ENCODE measurements at places on chromosomes 1 and 21.

DNA sequence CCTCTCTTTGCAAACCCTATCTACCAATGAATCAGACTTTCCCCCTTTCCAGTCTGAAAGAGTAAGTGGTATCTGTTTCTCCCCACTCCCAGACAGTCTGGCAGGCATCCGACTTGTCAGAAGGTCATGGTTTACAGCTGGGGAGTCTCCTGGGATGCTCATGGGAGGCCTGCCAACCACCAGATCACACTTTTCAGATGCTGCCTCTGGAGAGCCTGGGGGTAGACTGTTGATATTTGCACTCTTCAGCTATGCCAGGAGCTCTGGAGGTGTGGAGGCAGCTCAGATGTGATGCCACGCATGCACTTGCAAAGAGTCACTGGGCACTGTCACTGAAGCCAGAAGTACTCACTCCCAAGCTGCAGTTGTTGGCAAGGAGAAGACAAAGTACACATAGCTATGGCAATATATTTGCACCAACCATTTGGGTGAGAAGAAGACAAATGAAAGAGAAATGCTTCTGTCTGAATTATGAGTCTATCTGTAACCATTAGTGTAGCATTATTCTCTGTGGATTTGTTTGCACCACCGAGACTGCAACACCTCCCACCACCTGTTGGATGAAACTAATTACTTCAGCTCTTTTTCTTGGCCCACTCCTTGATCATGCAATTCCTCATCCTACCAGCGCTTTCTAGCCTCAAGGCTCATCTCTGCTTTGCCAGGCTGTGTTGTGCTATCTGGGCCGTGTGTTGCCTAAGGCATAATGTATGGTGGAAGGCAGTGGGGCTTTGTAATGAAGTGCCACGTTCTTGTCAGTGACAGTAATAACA, 133.0 kb upstream of the SPAG17 start:
- no peak for DNase-seq

DNA sequence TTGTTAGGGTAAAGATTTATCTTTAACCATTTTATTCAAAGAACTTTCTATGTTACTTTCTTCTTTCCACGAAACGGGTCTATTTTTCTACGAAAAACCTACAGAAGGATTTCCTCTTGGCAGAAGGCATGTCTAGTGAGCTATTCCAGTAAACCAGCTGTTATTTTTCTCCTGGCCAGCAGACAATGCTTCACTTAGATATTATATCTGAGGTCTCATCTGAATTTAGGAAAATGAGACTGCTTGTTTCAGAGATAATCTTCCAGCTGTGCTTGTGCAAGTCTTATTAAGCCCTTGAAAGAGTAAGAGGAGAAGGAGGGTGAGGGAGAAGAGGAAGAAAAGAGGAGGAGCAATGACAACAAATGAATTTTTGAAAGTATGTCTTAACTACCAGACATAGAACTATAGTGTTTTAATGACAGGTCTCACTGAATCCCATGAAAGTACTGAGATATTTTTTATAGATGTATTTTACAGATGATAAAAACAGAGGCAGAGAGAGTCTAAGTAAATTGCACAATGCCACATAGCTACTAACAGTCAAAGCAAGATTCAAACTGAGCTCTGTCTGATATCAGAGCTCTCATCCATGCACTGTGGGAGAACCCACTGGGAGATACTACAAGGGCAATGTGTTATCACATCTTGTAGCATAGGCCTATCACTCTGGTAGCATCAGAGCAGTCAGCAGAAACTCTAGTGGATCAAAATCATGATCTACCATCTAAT, 54.6 kb upstream of the SAMSN1 start:
- no peak for DNase-seq

DNA sequence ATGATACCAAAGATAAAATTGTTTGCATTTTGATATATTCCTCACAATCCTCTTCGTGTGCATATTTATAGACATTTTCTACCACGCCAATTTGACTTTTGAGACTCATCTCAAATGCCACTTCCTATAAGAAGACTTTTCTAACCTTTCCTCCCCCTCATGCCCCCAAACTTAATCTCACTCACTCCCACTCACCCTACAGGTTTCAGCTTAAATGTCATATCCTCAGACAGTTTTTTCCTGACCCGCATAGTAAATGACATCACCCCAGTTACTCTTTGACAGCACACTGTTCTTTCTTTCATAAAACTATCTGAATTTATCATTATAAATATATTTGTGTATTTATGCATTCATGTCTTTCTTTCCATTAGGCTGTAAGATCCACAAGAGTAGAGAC, 29.6 kb upstream of the RGS8 start:
- DNase-seq = no peak

DNA sequence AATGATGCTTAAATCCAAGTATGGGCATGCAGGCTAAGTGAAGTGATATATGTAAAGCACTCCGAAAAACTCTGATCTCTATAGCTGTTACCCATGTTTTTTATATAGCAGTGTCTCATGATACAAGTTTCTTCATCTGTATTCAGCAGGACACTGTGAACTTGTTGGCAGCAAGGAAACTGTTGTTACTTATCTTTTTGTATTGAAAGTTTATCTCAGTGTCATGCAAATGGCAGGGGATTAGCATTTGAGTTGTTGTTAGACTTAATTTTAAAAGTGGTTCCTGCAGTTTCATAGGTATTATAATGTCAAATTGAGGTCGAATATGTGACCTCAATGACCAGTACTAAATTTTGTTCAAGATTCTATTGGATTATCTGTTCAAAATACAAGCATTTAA, 47.9 kb downstream of the NCAM2 start:
- no peak for DNase-seq

GRCh38 chr21:44063151-44063912, 43.9 kb upstream of the PWP2 start:
- DNase-seq = no peak

- DNase-seq = no peak
These were observed 103.1 kb downstream of the TLR5 start for GRCh38 chr1:223039990-223040389.

DNA sequence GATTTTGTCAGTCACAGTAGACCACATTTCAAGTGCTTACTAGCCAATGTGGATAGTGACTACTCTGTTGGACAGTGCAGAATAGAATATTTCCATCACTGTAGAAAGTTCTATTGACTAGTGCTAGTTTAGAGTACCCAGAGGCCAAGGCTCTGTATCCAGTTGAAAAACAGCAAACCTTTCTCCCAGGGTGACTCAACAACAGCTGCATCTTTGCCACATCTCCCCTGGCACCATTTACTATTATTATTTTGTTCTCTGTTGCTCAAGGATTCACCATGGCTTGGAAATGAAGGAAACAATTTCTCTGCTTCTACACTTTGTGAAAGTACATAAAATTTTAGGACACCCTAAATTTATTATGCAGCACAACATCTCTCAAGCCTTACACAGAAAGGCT, 85.3 kb upstream of the WDR26 start:
- no peak for DNase-seq

DNA sequence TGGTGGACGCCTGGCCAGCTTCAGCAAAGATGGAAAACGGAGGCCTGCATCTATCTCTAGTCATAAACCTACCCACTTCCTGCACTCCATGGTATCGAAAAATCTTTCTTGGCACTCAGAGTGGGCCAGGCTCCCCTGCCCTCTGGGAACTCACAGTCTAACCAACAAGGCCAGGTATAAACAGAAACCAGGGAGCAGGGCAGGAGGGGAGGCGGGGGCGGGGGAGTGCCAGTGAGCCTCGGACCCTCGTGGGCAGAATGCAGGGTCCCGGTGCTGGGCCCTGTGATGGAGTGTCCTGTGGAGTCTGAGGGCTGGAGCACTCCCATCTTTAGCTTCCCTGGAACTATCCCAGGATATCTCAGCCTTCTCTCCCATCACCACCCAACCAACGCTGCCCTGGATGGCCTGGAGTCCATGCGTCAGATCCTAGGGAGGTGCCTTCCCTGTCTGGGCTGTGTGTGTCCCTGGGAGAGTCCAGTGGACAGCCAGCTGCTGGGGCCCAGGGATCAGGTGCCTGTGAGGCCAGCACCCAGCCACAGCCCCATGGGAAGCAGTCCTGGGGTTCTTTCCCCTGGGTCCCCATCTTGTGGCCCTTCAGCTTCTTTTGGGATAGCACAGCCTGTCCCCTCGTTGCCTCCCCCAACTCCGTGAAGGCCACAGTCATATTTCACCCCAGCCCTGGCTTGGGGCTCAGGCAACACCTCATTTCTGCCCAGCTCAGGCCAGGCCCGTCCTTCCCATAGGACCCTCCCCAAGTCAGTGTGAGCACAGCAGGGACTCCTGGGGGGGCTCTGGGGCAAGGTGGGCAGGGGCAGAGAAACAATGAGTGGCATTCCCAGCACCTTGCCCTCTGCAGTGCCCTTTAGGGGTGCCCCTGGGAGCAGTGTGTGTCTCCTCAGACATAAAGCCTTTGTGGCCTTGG, 1.1 kb upstream of the EPS8L3 start:
- no peak for DNase-seq

DNA sequence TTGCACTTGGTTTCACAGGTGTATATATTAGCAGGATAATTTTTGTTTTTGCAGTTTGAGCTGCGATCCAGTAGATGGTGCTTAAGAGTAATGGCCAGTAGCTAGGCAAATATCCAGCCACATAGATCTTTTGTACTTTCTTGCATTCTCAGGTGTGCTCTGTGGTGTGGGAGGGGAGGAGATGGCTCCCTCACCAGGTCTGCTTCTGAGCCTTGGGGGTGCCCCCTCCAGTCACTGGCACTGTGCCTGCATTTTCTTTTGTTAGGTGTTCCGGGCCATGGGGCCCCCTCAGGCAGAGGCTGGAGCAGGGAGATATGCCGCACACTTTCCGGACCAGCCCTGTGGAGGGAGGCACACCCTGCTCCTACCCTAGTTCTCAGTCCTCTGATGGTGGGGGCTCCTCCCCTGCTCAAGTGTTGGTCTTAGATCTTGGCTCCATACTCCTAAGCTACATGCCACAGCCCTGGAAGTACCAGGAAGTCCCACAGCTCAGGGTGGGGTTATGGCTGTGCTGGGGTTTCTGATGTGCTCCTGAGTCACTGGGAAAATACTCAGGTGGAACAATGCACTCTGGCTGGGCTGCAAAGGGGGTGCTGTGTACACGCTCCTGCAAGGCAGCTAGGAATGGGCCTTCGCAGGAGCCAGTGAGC, 197.6 kb upstream of the DMRTA2 start:
- no peak for DNase-seq

DNA sequence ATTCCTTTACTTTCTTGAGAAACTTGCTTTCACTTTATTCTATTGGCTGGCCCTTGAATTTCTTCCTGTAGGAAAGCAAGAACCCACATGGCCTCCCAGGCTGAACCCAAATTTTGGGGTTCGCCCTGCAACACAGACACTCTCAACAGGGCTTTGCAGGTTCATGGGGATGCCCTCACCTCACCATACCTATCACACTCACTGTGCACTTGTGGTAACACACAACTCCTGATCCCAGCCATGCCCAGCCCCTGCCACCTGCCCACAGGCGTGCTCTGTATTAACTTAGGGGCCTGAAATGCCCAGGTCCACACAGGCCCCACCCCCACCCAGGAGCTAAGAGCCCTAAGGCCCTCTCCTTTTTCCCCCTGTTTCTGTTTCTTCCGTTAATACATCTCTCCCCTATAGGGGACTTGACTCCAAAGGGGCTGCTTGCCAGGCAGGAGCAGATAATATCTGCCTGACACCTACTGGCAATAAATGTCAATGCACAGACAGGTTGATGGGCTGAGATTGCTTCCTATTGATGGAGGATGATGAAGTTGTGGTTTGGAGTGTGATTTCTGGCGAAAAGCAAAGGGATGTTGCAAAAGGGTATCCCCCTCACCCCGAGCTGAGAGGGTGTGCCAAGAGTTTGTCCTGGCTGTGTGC, 171.5 kb downstream of the AJAP1 start:
- DNase-seq = no peak

- DNase-seq = no peak
These were observed 88.0 kb downstream of the NTNG1 start for GRCh38 chr1:107228704-107229371.

DNA sequence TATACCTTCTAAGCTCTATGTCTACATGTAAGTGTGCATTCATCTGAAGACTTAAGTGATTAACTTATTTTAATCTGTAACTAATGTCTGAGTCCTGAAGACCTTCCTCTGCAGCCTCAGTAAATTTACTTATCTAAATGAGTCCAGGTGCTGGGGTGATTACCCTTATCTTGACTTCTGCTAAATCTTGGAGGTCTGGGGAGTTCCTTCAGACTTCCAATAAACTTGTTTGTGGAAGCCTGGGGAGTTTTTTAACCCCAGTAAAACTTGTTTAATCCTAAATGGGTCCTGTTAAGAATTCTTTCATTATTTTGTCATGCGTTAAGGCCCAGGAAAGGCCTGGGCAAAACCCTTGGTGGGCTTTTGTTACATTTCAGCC, 37.0 kb downstream of the RSPH1 start:
- no peak for DNase-seq

- no peak for DNase-seq
These were observed 19.7 kb upstream of the EPS8L3 start for GRCh38 chr1:109783436-109783835.

DNA sequence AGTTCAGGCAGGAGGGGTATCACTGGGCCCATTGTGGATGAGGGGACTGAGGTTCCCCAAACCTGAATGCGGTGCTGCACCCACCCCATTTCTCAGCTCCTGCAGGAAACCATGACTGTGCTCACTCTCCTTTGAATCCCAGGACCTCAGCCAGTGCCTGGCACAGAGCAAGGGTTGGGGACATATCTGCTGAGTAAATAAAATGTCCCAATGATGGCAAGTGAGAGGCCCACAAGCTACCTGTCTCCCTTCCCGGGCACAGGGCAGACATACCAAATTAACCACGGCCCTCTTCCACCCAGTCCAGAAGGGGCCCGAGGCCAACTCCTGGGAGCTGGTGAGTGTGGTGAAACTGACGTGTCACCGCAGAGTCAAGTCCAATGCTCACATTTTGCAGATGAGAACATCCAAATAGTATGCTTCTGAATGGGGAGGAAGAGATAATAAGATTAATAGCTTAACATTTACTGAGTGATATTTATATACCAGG, 97.6 kb downstream of the EPHB2 start:
- DNase-seq = no peak

GRCh38 chr1:8460132-8460544, 142.2 kb downstream of the SLC45A1 start:
- no peak for DNase-seq

GRCh38 chr1:80656641-80657040, 1144.1 kb upstream of the ADGRL2 start:
- no peak for DNase-seq

GRCh38 chr21:18893406-18893805, 489.8 kb upstream of the TMPRSS15 start:
- no peak for DNase-seq

DNA sequence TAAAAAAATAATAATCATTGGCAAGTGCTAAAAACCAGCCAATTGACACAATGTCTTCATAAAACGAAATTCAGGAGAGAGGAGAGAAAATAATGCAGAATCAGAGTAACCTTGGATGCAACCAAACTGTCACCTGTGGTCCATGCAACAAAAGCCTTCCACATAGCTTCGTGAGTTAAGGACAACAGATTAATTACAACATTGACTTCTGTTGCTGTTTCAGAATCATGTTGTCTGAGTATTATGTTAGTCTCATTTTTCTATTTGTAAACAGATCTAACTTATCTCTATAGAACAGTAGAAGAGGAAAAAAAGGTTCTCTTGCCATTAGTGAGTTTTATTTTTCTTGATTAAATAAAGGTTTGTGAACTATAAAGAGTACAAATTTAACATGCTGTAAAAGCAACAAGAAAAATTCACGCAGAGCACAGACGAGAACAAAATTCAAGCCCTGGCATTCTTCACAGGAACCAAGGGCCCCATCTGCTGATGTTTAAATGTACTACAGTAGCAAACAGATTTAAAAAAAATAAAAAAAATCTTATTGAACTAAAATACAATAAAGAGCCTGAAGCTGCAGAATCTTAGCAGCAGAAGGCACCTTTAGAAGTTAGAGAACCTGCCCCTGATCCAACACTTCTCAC, 381.1 kb upstream of the PKN2 start:
- no peak for DNase-seq

Data from central memory CD4-positive, alpha-beta T cell (primary cell).